ENCODE measurements at places on chromosomes 11 and 22. TPM values are rescaled to one million over a fixed set of nuclear protein-coding genes. Genes with fewer than 3 reads are reported as not detected.

MUC5AC gene
- total RNA-seq, result not detected

GRIA4 gene
- total RNA-seq, result not detected

ATP5MG gene
- total RNA-seq, result 194 TPM

FAM181B gene
- 0.97 TPM for total RNA-seq

- DNase-seq, result no peak
Observed at GRCh38 chr11:17651061-17651460, 68.3 kb upstream of the MYOD1 start.

GRCh38 chr11:32919338-32919737 lies 26.7 kb downstream of the QSER1 start:
- no peak for DNase-seq

DNA sequence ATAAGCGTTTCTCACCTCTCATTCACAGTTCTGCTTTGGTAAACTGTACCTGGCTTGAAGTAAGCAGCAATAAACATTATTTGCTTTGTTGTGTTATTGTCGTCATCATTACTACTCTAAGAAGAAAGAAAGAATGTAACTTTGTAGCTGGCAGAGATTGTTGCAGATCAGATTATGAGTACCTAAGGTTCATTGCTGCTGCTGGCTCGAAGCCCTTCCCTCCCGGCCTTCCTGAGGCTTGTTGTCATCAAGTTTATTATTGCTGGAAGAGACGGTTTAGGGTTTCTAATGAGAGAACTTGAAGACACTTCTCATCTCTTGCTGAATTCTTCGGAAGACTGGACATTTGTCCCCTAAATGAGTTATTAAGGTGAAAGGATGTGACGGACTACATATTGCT lies 101.3 kb downstream of the GRAMD1B start:
- DNase-seq, result no peak

DNA sequence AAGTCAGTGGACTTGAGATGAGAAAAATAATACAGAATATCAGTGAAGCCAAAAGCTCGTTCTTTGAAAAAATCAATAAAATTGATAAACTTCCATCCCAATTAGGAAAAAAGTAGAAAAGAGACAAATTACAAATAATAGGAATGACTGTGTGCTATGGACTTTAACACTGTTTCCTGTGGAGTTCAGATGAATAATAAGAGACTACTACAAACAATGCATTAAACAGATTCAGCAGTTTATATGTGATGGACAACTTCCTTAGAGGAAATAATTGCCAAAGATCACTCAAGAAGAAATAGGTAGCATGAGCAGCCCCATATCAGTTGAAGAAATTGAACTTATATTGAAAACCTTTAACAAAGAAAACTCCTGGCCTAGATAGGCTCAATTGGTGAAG lies 99.7 kb downstream of the PPP6R3 start:
- DNase-seq, result no peak

DNA sequence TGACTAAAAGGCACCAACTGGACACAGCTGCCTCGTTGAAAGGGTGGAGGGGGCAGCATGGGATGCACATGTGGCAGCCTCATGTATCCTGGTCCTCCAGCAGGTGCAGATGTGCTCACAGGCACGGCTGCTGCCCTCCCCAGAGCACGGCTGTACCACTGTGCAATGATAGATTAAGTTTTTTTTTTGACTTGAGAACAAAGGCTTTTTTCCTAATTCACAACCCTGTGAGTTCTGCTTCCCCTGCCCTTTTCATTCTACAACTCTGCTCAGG lies 11.4 kb downstream of the DKK3 start:
- no peak for DNase-seq

DNA sequence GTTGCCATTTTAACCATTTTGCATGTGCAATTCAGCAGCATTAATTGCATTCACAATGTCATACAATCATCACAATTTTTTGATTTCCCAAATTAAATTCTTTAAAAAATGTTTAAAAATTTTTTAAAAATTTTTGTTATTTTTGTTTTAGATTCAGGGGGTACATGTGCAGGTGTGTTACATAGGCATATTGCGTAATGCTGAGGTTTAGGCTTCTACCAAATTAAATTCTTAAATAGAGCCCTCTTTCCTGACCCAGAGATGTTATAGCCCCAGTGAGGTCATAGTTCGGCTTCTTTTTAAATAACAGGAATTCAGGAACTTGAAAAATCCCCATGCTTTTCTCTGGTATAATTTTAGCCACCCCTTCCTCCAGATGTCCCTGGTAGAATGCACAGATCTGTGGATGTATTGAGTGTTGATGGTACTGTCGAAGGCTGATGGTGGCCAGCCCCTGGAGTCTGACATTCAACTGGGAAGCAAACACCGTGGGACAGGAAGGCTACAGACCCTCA lies 11.3 kb upstream of the AMPD3 start:
- no peak for DNase-seq

Measured in naive thymus-derived CD4-positive, alpha-beta T cell (primary cell).